ENCODE measurements at places on chromosomes 7 and 10. TPM values are rescaled to one million over a fixed set of nuclear protein-coding genes. Genes with fewer than 3 reads are reported as not detected.

SPRN gene
- total RNA-seq = 0.89 TPM

PHYH gene
- 21.6 TPM for total RNA-seq

GARIN1A gene
- 0.30 TPM for total RNA-seq

ITGB8 gene
- 27.1 TPM for total RNA-seq

KLF14 gene
- total RNA-seq = 0.89 TPM

PNLIPRP3 gene
- total RNA-seq = 5.8 TPM

CAMK2B gene
- total RNA-seq = 2.2 TPM

GPR141 gene
- total RNA-seq = 5.7 TPM

PLXNA4 gene
- total RNA-seq = 6.8 TPM

MYH16 gene
- not detected for total RNA-seq

SMARCD3 gene
- 34.5 TPM for total RNA-seq

OR2A12 gene
- total RNA-seq = not detected

GRID2IP gene
- total RNA-seq = 0.30 TPM

TBRG4 gene
- total RNA-seq = 34.1 TPM

CBX3 gene
- 106 TPM for total RNA-seq

OR9A2 gene
- 0.20 TPM for total RNA-seq

EVX1 gene
- not detected for total RNA-seq

SLC18A2 gene
- total RNA-seq = 6.2 TPM

PON2 gene
- 80.1 TPM for total RNA-seq

NAT16 gene
- not detected for total RNA-seq

CDH23 gene
- 6.3 TPM for total RNA-seq

PRKG1 gene
- total RNA-seq = 41.8 TPM

FANK1 gene
- 3.1 TPM for total RNA-seq

CYP2C18 gene
- 3.0 TPM for total RNA-seq

AASS gene
- total RNA-seq = 33.1 TPM

ELOVL3 gene
- 33.1 TPM for total RNA-seq

TIAL1 gene
- total RNA-seq = 97.7 TPM

CALML3 gene
- 9.8 TPM for total RNA-seq

AGAP9 gene
- 2.0 TPM for total RNA-seq

CTTNBP2 gene
- total RNA-seq = 5.5 TPM

RAMP3 gene
- 3.5 TPM for total RNA-seq

SPDYE9 gene
- total RNA-seq = 0.10 TPM

HIPK2 gene
- 7.7 TPM for total RNA-seq

ASB13 gene
- 6.7 TPM for total RNA-seq

NFE2L3 gene
- total RNA-seq = 12.3 TPM

GJD4 gene
- not detected for total RNA-seq

BAZ1B gene
- total RNA-seq = 43.1 TPM

RPEL1 gene
- total RNA-seq = not detected

CCDC71L gene
- 7.4 TPM for total RNA-seq

SPOCK2 gene
- total RNA-seq = 0.79 TPM

PITX3 gene
- total RNA-seq = 0.39 TPM

PRR15 gene
- 0.20 TPM for total RNA-seq

GPR26 gene
- not detected for total RNA-seq

DYNC1I1 gene
- total RNA-seq = 1.1 TPM

PKD1L1 gene
- 0.30 TPM for total RNA-seq

FOXP2 gene
- 12.5 TPM for total RNA-seq

WNT2 gene
- total RNA-seq = 4.5 TPM

LRIT1 gene
- not detected for total RNA-seq

SPDYE6 gene
- total RNA-seq = not detected

TUBB8 gene
- total RNA-seq = not detected

GNGT1 gene
- not detected for total RNA-seq

C10orf143 gene
- 1.4 TPM for total RNA-seq

GPRIN2 gene
- total RNA-seq = 2.8 TPM

MGAM2 gene
- total RNA-seq = 0.20 TPM

OR6V1 gene
- total RNA-seq = not detected

ZNF804B gene
- not detected for total RNA-seq

LIPM gene
- total RNA-seq = 17.1 TPM

RHOBTB1 gene
- total RNA-seq = 22.8 TPM

Measured in skin of body (tissue), 3 donors.